ENCODE measurements at places on chromosomes 13 and 19. TPM values are rescaled to one million over a fixed set of nuclear protein-coding genes. Genes with fewer than 3 reads are reported as not detected.
A peak's percentile ranks its signal among the peaks of the same experiment; 100 is the strongest.

DNA sequence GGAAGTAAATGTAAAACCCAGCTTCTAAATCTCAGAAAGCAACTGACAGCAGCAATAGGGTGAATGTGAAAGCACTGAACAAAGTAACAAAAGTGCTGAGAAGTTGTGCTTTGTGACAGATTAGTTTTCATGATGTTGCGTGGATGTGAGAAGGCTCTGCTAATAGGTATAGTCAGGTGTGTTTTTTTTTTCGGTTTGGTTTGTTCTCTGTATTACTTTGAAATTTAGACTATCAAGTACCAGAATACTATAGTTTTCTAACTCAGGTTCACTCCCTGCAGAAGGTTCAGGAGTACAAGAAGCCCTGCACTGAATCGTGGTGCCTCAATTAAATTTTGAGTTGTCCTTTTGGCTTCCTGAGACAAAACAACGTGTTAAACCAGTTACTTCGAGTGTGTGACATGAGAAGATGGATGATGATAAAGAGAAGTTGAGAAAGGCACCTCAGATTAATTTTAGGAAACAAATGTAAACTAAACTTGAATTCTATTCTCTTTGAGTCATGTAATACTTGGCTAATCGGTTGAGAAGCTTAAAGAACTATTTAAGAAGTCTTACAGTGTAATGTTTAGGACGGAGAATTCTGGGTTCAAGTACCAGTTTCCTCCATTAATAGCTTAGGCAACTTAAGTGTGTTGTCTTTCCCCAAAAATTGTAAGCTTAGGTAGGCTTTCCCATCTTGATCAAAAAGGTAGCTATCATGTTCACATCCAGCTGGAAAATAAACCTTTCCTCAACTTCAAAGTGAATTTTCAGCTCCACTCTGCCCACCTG is 10.3 kb downstream of the MIR17HG start:
- no peak for DNase-seq

GRCh38 chr19:18951721-18952281 is 10.8 kb upstream of the HOMER3 start:
- no peak for DNase-seq

Gene OXGR1
- 0.23 TPM for total RNA-seq

- DNase-seq, result no peak
Observed at GRCh38 chr19:50626011-50626410, 13.7 kb downstream of the SYT3 start.

GRCh38 chr19:43660971-43661360 is 9.0 kb downstream of the PLAUR start:
- no peak for DNase-seq

Gene SOHLH2
- 0.29 TPM for total RNA-seq

Gene LGALS14
- not detected for total RNA-seq

Gene NLRP9
- total RNA-seq, result not detected

- DNase-seq, result no peak
Observed at GRCh38 chr19:31586282-31586681, 237.0 kb upstream of the TSHZ3 start.

Gene LHB
- not detected for total RNA-seq

DNA sequence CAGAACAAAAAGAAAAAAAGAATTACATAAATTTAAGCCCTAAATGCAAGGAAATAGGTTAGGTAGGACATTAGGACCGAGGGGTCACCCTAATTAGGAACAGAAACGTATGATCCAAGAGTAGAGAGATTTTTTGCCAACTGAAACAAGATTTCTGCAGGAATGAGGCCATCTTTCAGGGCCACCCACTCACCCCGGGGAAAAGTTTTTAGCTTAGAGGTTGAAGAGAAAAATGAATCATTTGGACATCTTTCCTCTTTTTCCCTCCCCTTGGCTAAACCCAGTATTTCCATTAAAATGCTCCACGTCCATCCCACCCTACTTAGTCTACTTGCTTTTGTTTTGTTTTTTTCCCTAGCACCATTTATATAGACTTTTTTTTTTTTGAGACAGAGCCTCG is 10.6 kb upstream of the PNMA8A start:
- DNase-seq, result peak; percentile 54

DNA sequence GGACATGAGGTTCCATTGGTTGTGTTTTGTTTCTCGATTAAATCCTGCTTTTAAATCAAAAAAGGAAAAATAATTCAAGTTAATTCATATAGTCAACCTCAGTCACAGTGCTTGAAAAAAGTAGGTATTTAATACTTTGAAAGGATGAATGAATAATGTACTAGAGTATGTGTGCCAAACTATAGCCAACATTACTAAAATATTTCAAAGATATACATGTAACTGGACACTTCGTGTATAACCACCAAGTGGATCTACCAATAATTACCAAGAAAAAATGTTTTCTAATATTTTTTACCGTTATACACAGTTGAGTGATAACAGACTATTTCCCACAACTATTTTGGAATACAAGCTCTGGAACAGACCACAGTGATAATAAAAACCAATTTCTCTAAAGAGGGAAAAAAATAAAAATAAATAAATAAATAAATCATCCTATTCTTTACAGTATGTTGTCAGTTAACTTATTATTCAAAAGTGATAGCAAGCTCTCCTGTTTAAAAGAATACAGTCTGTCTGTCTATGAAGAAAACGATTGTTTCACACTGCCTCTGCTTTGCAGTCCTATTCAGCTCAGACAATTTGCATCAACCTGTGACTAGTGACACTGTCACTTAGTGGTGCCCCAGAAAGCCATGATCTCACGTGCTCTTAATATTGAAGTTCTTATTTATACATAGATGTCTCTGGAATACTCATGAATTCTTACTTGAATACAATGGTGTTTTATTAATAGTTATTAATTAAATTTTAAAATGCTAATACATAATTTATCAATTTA is 58.2 kb downstream of the UBL3 start:
- DNase-seq, result no peak

DNA sequence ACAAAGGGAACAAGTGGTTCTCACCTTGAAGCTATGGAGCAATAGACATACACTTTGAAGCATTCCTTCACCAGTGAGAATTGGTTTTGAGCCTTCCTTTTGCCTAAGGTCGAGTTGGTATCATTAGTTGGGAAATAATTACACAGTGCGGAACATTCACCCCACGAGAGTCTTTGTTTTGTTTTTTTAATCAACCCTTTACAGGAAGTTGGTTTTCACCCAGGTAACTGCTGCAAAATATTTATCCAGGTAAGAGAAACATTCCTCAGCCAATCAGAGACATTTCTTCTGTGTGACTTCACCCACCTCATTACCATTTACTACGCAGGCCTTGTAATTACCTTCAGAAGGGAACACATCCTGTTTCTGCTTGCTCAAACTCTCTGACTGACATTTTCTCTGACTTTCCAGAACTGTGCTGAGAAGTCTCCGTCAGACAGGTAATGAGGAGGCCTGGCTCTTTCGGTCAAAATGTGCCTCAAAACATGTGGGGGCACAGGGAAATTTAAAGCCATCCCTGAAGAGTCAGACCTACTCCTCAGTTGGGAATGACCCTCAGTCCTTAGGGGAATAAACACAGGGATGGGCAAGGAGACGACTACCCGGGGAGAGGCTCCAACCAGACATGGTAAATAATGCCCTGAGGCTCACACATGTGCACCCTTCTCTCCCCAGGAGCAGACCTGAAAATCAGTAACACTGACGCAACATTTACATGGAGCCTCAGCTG is 22.7 kb upstream of the SERP2 start:
- peak; percentile 35 for DNase-seq

GRCh38 chr19:12938779-12939601 is 581 bp downstream of the CALR start:
- no peak for DNase-seq

DNA sequence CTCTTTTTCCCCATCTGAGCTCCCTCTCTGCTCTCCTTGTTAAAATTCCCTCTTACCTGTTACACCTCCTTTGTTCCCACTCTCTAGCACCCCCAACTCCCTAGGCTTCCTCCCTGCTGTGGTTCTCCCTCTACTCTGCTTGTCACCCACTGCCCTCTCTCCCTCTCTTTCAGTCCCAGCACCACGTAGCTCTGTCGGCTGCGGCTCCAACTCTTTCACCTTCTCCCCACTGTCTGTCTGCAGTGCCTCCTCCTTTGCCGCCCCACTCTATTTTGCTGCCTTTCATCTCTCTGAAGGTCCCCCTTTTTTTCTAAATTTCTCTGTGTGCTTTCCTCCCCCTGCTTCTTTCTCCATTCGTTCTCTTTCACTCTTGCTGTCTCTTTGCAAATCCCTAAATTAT is 1.1 kb downstream of the ZNF836 start:
- DNase-seq, result no peak

DNA sequence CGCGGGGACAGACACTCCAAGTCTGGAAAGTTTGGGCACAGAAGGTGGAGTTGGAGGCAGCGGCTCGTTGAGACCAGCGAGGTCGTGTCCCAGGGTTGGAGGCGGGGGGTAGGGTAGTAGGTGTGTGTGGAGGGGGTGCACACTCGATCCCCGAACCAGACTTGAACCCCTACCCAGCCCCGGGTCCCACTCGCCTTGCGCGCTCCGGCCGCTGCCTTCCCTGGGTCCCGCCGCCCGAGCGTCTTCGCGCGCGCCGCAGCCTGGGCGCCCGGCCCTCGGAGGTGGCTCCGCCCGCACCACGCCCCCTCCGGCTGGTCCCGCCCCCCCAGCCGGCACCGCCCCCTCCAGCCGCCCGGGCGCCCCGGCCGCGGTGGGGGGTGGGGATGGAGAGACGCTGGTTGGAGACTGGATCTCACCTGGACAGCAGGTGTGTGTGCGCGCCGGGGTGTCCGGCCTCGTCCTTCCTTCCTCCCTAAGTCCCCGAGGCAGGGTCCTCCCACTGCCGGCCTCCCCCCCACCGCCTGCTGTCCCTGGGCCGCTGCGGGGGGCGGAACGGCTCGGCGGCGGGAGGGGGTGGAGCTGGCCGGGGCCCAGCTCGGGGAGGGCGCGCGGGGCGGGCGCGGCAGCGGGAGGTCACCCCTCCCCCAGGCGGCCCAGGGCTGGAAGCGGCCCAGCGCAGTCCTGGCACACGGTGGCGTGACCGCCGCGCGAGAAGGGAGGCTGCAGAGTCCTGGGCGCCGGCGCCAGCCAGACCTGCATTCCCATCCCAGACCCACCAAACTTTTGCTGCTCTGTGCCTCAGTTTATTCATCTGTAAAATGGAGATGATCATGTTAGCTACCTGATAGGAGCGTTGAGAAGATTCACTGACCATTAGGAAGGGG is at the start of gene KANK2:
KANK2 (minus strand) TSS at position 255 of the 884 bp plus-strand sequence. CDS start 3,034 bp downstream, outside the sequence.
- peak; percentile 94 for DNase-seq

Gene ERFL
- total RNA-seq, result 0.34 TPM

GRCh38 chr13:50684366-50684765 is 159.1 kb downstream of the DLEU7 start:
- DNase-seq, result no peak

DNA sequence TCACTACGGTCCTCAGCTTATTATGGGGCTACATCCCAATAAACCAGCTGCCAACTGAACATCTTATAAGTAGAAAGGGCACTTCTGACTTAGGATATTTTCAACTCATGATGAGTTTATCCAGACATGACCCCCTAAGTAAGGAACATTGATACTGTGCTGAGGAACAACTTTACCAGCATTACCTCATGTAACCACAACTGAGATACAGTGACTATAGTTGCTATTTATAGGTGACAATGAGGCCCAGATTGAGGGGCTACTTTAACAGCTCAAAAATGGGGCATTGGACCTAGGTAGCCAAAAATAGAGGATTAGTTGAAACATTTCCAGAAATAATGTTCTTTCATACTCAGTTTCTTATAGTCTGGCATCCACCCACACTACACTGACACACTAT is 26.8 kb downstream of the SKA3 start:
- no peak for DNase-seq

Gene LILRA1
- 1.8 TPM for total RNA-seq

Gene URAD
- total RNA-seq, result not detected

GRCh38 chr19:2474232-2475017 is 1.5 kb upstream of the GADD45B start:
- DNase-seq, result peak; percentile 86

DNA sequence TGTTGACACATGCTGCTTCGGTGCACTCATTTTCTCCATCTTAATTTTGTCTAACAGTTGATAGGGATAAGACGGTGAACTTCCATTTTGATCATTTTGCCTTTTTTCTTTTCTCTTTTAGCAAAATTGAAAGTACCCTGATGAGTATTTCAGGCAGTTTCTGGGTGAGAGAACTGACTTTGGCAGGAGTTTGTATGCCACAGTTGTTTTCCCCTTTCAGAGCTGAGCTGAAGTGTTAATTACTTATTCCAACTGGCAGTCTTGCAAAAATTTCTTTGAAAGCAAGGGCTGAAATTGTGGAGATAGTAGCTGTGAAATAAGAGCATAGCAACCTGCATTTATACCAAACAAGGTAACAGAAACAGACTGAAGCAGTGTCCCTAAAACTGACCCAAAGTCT is 180.2 kb downstream of the SLITRK5 start:
- no peak for DNase-seq

DNA sequence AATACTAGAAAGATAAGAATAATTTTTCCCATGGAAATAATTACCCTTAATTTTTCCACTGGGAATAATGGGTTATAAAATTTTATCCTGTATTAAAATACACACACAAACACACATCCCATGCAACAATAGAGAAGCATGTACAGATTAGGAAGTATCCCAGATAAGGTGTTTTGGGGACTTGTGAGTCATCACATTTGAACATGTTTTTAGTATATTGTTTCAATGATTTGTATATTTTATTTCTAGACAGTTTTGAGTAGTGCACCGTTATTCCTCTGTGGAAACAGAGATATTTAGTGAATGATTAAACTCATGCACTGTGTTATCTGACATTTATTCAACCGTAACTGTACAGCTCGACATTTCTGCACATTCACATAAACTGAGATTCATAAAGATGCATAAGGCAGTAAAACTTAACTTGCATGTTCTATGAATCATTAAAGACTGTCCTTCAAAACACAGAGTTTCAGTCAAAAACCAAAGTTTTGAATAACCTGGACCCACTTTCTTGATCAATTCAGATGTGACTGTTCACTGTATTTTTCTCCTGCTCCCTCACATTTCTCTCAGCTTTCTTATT is 30.1 kb downstream of the KLF12 start:
- no peak for DNase-seq

Gene SRRM5
- total RNA-seq, result 0.32 TPM

- DNase-seq, result no peak
Observed at GRCh38 chr13:90393408-90393807, 954.1 kb upstream of the MIR17HG start.

DNA sequence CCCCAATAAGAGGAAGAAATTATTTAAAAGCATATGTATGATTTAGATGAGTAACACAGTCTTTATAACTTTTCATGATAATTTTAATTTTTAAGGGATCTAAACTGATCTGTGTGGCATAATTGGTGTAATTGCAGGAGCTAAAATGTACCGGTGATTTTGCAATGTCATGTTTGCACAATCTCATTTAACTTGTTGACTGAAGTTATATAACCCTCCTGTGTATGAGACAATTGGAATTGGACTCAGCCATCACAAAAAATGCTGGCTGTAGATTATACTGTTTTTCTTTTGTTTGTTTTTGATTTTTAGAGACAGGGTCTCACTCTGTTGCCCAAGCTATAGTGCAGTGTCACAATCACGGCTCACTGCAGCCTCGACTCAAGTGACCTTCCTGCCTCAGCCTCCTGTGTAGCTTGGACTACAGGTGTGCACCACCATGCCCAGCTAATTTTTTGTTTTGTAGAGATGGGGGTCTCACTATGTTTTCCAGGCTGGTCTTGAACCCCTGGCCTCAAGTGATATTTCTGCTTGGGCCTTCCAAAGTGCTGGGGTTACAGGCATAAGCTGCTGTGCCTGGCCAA is 26.1 kb downstream of the FGF9 start:
- DNase-seq, result no peak

Data from left lung (tissue), 14 donors.